ENCODE measurements at places on chromosomes 2 and 18. TPM values are rescaled to one million over a fixed set of nuclear protein-coding genes. Genes with fewer than 3 reads are reported as not detected.

C2orf78 gene
- total RNA-seq, result not detected

GPR155 gene
- 5.8 TPM for total RNA-seq

KIF1A gene
- total RNA-seq, result 0.89 TPM

SGPP2 gene
- total RNA-seq, result 11.2 TPM

TSPYL6 gene
- not detected for total RNA-seq

CNGA3 gene
- total RNA-seq, result 0.10 TPM

C1D gene
- total RNA-seq, result 22.9 TPM

B3GNT2 gene
- total RNA-seq, result 25.4 TPM

PLA2R1 gene
- 11.3 TPM for total RNA-seq

EEF1B2 gene
- total RNA-seq, result 378 TPM

ARHGEF33 gene
- total RNA-seq, result 1.7 TPM

CROCC2 gene
- 0.30 TPM for total RNA-seq

AP1S3 gene
- 4.0 TPM for total RNA-seq

THOC1 gene
- 80.7 TPM for total RNA-seq

AOX1 gene
- 2.6 TPM for total RNA-seq

PARD6G gene
- 12.5 TPM for total RNA-seq

RNF152 gene
- 60.2 TPM for total RNA-seq

LIMS2 gene
- total RNA-seq, result 3.8 TPM

FBXO48 gene
- 0.79 TPM for total RNA-seq

ITGB6 gene
- 11.6 TPM for total RNA-seq

POMC gene
- 3.6 TPM for total RNA-seq

CHRND gene
- total RNA-seq, result 2.4 TPM

SLC8A1 gene
- 35.5 TPM for total RNA-seq

MYO7B gene
- 0.49 TPM for total RNA-seq

C1QL2 gene
- 0.10 TPM for total RNA-seq

FAM110C gene
- total RNA-seq, result 3.6 TPM

TDRD15 gene
- 0.10 TPM for total RNA-seq

ZEB2 gene
- 162 TPM for total RNA-seq

ZDBF2 gene
- 8.2 TPM for total RNA-seq

NETO1 gene
- 0.10 TPM for total RNA-seq

RNU2-63P gene
- not detected for total RNA-seq

CHRNG gene
- 1.6 TPM for total RNA-seq

SFTPB gene
- not detected for total RNA-seq

PLEK gene
- total RNA-seq, result 12.8 TPM

FOXI3 gene
- 3.7 TPM for total RNA-seq

ERBB4 gene
- 2.1 TPM for total RNA-seq

SP140L gene
- 3.8 TPM for total RNA-seq

LBH gene
- total RNA-seq, result 54.4 TPM

DNMT3A gene
- 36.7 TPM for total RNA-seq

CPLX4 gene
- not detected for total RNA-seq

UCN gene
- 0.30 TPM for total RNA-seq

DNAH6 gene
- total RNA-seq, result 0.30 TPM

UGT1A5 gene
- not detected for total RNA-seq

ZSWIM2 gene
- total RNA-seq, result not detected

GRB14 gene
- total RNA-seq, result 1.1 TPM

Measured in skin of body (tissue), 3 donors.